Suprapubic skin (tissue), 4 donors: ENCODE measurements at places on chromosomes 4 and X. TPM values are rescaled to one million over a fixed set of nuclear protein-coding genes. Genes with fewer than 3 reads are reported as not detected.

Gene DAPP1
- total RNA-seq = 23.0 TPM

Gene ALAS2
- total RNA-seq = not detected

Gene EGFL6
- total RNA-seq = 0.19 TPM

DNA sequence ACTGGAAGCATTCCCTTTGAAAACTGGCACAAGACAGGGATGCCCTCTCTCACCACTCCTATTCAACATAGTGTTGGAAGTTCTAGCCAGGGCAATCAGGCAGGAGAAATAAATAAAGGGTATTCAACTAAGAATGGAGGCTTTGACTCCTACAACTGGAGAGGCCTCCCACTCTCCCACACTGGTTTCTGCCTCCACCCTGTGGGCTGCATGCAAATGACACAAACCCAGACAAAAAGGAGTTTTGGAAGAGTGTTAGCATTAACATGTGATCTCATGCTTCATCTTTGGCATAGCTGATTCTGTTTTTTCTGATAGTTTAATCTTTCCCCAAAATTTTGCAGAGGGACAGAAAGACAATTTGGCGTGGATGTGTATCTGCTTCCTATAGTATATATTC lies 80.8 kb upstream of the IQCM start:
- H3K4me1 ChIP-seq = no peaks in the 10 kb centered on the region
- H3K36me3 ChIP-seq = no peaks in the 10 kb centered on the region
- no peaks in the 10 kb centered on the region for H3K27me3 ChIP-seq
- no peak overlapping the region for H3K4me3 ChIP-seq
- no peak overlapping the region for H3K27ac ChIP-seq
- DNase-seq = no peak

- H3K36me3 ChIP-seq = no peaks in the 10 kb centered on the region
- no peak for DNase-seq
- H3K27me3 ChIP-seq = no peaks in the 10 kb centered on the region
- H3K4me3 ChIP-seq = no peak overlapping the region
- H3K4me1 ChIP-seq = peaks cover 4% of the 10 kb centered on the region
- H3K27ac ChIP-seq = no peak overlapping the region
Observed at GRCh38 chrX:133335027-133335426, 80.3 kb downstream of the GPC4 start.

DNA sequence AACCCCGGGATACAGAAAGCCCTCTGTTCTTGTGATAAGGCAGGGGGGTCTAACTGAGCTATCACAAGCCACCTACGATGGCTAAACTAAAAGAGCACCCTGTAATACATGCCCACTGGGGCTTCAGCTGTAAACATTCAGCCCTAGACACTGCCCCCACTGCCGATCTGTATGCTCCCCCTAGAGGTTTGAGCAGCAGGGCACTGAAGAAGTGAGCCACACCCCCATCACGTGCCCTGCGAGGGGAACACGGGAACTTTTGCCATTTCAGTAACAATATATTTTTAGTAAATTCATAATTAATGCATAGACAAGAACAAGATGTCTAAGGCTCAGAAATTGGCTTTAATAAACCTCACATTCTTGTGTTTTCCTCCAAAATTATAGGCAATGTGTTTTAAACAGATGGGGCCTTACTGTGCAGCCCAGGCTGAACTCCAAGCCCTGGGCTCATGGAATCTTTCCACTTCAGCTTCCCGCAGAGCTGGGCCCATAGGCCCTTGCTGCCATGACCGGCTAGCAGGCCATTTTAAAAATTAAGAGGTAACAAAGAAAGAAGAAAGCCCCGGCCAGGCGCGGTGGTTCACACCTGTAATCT lies 235.3 kb upstream of the SFRP2 start:
- no peak overlapping the region for H3K4me3 ChIP-seq
- no peaks in the 10 kb centered on the region for H3K4me1 ChIP-seq
- no peaks in the 10 kb centered on the region for H3K36me3 ChIP-seq
- H3K27me3 ChIP-seq = peaks cover 5% of the 10 kb centered on the region

- no peaks in the 10 kb centered on the region for H3K4me1 ChIP-seq
- H3K27me3 ChIP-seq = no peaks in the 10 kb centered on the region
- no peak for DNase-seq
- H3K4me3 ChIP-seq = no peak overlapping the region
- H3K36me3 ChIP-seq = no peaks in the 10 kb centered on the region
Observed at GRCh38 chr4:143252478-143252877, 67.8 kb downstream of the USP38 start.

- no peak for DNase-seq
- no peak overlapping the region for H3K27ac ChIP-seq
- no peaks in the 10 kb centered on the region for H3K27me3 ChIP-seq
- no peaks in the 10 kb centered on the region for H3K36me3 ChIP-seq
Observed at GRCh38 chr4:110371016-110371770, 104.8 kb upstream of the ENPEP start.

DNA sequence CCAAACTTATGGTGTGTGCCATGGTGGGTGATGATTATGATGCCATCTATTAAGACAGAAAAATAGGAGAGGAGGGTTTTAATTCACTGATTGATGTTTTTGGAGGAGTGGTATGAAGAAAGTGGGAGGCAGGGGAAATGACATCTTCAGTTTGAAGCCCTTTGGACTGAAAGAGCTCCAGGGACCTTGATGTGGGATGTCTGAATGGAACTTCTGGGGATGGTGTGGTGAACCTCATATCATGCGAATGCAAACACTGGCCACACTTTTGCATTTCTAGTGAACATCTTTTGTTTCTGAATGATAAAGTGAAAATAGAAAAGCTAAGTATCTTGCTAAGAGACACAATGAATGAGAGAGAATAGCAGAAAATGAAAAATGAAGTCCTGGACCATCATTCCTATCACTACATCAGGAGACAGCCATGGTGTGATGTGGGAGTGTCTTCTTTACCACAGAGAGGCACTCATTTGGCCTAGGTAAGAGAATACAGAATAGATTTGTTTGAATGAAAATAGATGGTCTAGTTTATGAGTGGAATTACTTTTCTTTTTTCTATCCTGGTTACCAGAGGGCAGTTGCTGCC lies 123.5 kb downstream of the ZNF827 start:
- no peak overlapping the region for H3K27ac ChIP-seq
- DNase-seq = no peak
- no peak overlapping the region for H3K4me3 ChIP-seq
- H3K4me1 ChIP-seq = no peaks in the 10 kb centered on the region
- H3K27me3 ChIP-seq = no peaks in the 10 kb centered on the region
